ENCODE measurements at places on chromosomes 7 and 10.

DNA sequence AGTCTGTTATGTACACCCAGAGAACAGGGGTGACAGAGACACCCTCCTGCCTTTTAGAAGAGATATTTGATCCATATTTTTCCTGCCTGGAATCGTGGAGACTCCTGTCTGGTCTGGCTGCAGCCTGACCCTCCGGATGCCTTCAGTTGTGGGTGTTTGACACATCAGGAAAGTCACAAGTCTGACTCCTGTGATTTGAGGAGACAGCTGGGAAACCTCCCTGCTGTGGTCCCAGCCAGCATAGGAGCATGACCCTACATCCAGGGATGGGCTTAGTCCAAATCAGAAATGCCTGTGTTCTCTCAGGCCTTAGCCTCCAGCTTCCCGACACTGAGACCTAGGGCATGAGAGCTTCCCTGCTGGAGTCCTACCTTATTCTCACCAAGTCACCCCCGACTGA lies 43.4 kb downstream of the GOT1 start:
- DNase-seq: no peak

DNA sequence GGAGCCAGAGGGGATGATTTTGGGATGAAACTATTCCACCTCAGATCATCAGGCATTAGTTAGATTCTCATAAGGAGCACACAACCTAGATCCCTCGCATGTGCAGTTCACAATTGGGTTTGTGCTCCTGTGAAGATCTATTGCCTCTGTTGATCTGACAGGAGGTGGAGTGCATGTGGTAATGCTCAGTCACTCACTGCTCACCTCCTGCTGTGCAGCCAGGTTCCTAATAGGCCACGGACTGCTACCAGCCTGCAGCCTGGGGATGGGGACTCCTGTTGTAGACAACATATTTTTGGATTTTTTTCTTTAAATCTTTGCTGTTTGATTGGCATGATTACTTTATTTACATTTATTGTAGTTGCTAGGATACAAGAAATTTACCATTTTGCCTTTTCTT lies 765.0 kb downstream of the INHBA start:
- no peak for DNase-seq

DNA sequence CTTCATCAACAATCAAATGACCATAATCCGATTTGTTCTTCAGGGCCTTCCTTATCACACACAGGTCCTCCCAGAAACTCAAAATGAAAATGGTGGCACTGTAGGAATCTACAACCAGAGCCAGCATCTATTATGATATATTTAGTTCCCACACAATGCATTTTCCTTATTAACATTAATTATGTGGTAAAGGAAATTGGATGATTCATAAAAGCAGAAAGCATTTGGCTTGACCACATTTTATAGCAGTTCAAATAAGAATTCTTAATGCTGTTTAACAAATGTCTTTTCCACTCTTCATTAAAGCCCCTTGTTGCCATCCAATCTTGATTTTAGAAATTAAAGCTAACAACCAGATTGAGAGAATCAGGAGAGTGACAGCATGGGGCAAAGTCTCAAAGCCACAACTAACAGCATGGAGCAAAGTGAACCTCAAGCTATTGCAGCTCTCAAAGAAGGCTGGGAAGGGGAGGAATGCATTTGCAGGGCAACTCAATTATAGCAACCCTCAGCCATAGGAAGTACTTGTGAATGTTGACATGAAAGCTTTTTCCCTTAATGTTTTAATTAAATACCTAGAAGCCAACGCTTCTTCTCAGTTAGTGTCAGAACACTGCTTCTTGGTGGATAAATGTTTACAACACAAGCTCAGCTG lies 549.1 kb downstream of the NXPH1 start:
- DNase-seq: no peak

GRCh38 chr7:12403287-12404181 lies at the start of gene VWDE:
Gene VWDE (minus strand): TSS chr7:12403865. CDS start chr7:12403716, 149 bp downstream.
- peak; percentile 67 for DNase-seq

DNA sequence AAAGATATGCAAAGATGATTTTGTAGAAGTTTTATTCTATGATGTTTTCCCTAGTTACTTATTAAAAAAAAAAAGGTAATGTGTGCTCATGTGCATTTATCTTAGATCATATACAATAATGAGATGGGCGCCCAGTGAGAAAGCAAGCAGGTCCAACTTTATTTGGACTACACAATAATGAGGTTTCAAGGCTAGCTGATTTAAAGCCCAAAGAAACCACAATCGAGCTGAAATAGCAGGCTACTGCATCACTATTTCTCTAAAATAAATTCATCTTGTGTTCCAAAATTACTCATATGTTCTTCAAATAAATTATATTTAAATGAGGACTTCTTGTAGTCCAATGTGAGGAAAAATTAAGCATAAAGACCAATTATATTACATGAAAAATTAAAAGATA lies 110.1 kb downstream of the JMJD1C start:
- DNase-seq: no peak
